Lung (tissue), 17 donors: ENCODE measurements at places on chromosomes 6 and 20. TPM values are rescaled to one million over a fixed set of nuclear protein-coding genes. Genes with fewer than 3 reads are reported as not detected.

GRCh38 chr6:106643061-106643460 is 13.7 kb downstream of the QRSL1 start:
- no peak for DNase-seq

DNA sequence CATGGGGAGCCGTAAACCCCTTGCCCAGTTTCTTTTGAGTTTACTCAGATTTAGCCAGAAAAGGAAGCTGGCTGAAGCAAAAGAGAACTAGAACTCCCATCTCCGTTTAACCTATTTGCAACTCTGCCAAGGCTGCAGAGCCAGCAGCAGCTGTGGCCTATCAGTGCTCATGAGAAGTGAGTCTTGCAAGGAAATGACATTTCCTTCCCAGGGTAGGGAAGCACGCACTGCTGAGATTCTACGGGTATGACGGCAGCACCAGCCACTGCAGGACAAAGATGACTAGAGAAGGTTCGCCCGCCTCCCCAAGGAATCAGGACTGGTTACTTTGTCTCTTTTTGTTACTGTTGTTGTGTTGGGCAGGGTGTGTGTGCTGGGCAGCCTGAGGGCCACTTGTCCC is 47.6 kb downstream of the PPP1R3G start:
- peak; percentile 95 for DNase-seq

- DNase-seq: peak; percentile 89
Observed at GRCh38 chr20:63258781-63259180, 4.5 kb upstream of the NKAIN4 start.

GRCh38 chr6:130366107-130367005 is 539 bp downstream of the TMEM200A start:
- peak; percentile 48 for DNase-seq

DNA sequence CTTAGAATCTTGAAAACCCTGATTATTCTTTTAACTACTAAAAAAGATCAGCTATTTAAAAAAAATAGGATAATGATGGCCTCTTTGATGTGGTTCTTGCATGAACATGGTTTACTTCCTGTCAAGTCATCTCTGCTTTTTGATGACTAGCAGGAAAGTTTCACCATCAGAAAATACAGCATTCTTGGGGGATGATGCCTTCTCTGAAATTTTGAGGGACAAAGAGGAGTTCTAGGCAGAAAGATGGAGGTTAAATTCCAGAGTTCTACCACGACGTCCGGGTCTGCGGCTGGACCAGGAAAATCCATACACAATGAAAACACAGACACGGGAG is 130.4 kb downstream of the OLIG3 start:
- DNase-seq: no peak

DNA sequence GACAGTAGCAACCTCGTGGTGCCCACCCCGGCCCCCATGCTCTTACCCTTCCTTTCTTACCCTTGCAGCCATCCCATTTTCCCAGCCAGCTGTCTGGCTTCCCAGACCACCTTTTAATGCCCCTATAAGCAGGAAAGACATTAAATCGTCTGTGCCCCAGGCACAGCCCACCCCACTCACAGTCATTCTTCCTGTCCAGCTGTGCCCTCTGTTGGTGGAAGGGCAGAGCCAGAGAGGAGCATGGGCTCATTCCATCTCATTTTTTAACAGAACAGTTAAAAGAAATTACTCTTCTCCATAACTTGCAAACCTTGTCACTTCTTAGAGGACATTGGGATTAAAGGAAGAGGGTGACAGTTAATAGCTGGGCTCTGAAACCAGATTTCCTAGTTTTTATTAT is 240.5 kb downstream of the NRN1 start:
- DNase-seq: no peak

DNA sequence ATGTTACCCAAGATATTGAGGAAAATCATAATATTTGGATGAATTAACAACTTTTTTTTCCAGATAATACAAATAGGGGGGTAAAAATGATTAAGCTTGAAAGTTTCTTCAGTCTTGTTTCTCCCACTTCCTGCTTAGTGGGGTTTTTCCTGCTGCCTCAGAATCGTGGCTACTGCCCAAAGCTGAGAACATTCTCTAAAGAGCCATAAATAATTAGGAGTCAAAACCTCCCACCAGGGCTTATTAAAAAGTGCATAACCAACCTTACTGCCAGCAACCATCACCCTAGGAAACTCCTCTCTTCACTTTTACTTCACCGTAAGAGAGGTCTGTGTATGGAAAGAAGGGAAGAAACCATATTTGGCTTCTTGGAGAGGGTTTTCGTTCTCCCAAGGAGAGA is 9.0 kb upstream of the LCA5 start:
- DNase-seq: no peak

- DNase-seq: peak; percentile 25
Observed at GRCh38 chr6:44464527-44465310, 77.2 kb downstream of the CDC5L start.

DNA sequence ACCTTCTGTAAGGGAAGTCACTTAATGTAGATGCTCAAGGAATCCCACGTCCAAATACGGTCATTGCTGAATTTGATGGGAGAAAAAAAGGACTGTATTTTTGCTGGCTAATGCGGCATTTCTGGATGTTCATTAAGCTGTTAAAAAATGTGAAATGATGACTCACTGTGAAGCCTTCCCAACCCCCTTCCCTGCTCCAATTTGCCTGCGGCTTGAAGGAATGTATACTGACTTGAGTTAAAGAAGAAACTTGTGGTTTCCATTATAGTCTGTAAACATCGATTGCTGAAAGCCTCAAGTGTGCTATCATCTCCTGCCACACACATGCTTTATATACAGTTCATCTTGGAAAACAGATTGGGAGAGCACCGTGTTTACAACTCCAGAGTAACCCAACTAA is 249.1 kb upstream of the JAG1 start:
- DNase-seq: peak; percentile 70

DNA sequence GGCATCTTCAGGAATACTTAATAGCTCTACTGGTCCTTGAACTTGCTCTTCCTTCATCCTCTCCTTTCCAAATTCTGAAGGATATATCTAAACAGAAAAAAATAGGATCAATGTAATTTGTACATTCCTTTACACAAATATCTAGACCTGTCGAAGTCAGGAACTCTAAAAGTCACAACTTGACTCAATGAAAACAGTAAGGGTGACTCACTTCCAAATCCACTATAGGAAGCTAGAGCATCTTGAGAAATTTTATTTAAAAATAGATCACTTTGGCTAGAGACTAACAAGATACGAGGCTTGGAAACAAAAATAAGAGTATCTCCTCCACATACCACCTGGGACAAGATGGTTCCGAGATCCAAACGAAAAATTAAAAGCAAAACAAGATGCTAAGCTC is 12.2 kb downstream of the ESF1 start:
- DNase-seq: no peak

The DNAH8 gene
- total RNA-seq: 0.20 TPM

The SSTR4 gene
- total RNA-seq: not detected

The R3HDML gene
- total RNA-seq: not detected

The SLC22A1 gene
- 1.8 TPM for total RNA-seq

The IMPG1 gene
- total RNA-seq: not detected

The RPS6KA2 gene
- total RNA-seq: 185 TPM

The RCAN2 gene
- total RNA-seq: 4.7 TPM

The NKX2-4 gene
- not detected for total RNA-seq

The LTB gene
- total RNA-seq: 14.6 TPM

The SCRT2 gene
- total RNA-seq: not detected

The TREML2 gene
- 0.65 TPM for total RNA-seq
